ENCODE measurements at places on chromosomes 11 and 22.

DNA sequence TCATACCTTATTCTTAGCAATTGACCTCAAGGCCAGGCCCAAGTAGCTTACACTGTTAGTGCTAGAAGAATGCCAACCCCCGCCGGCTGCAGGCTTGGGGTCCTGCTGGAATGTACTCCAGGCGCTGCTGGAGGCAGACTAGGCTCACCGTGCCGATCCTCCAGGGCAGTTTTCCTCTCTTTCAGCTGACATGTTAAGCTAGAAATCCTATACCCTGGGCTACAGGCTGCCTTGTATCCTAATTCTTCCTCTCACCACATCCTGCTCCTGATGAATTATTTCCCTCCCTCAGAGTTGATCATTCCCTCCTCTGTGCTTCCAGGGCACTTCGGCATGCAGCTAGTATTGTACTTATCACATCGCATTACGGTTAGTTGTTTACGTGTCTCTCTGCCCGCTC lies 3.4 kb downstream of the SPTBN2 start:
- no peak for DNase-seq

DNA sequence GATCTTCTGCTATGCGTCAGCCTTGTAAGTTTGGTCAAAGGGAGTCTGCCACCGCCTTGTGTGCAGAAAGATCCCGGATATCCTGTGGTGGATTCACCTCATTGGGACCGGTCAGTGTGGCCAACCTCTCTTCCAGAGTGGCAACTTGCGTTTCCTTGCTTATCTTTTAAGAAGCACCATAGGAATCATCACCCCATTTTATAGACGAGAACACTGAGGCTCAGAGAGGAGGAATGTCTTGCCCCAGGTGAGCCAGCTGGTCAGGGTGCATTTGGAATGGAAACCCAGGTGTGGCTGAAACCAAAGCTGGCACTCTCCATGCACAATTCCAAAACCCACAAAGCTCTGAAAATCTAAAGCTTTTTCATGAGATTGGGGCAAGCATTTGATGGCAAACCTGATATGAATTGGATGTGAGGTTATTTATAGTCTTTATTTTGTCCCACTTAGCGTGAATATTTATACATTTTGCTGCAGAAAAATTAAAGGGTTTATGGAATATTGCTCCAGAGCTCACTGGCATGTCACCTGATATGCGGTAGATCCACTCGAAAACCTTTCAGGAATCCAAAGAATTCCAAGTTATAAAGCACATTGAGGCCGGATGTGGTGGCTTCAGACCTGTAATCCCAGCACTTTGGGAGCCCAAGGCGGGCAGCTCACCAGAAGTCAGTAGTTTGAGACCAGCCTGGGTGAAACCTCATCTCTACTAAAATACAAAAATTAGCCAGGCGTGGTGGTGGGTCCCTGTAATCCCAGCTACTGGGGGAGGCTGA lies 12.1 kb upstream of the EIF3D start:
- no peak for DNase-seq

DNA sequence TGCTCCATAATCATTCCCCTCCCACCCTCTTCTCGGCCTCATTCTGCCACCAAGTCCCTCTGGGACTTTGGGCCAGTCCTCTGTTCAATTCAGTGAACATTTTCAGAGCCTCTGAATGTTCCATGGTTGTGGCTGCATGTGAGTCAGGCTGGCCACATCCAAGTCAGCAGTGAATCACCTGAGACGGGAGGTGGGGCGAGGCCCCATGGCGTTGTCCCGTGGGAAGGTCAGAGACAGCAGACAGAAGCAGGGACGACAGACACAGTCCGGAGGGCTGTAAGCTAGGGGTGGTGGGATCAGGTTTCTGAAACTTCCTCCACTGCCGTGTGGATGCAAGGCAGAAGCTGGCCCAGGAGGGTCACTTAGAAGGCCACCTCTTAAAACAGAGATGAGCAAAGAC lies 324.8 kb downstream of the MN1 start:
- no peak for DNase-seq

GRCh38 chr22:26471522-26471921 lies 12.1 kb downstream of the HPS4 start:
- no peak for DNase-seq

DNA sequence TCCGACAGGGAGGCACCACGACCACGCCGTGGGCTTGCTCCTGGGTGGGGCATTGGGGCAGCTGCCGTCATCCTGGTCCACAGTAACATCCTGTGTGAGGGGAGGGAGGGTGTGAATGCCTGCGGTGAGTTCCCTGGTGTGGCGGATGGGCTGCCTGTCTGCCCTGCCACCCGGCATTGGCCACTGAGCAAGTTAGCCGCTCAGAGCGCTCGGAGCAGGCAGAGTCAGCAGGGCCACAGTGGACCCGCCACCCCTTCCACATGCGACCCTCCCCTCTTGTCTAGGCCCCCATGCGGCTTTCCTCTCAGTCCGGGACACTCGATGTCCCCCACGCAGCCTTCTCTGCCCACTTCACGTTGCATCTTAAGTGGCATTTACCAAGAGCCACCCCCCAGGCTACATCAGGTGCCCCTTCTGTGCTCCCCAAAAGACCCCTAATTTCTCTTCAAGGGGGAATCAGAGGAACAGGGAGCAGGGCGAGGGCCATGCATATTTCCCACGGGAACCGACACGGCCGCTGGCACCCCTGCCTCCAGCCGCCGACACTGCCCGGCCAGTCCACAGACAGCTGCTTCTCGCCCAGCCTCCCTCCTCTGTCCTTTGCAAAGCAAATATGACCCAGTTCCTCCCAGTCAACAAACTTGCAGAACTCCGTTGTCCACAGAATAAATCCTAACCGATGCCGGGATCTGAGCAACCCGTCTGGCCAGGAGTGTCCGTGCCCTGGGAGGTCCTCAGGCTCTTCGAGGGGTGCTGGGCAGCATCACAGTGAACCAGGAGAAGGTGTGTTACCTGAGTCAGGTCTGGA lies 1482.1 kb downstream of the TBC1D22A start:
- DNase-seq: no peak

DNA sequence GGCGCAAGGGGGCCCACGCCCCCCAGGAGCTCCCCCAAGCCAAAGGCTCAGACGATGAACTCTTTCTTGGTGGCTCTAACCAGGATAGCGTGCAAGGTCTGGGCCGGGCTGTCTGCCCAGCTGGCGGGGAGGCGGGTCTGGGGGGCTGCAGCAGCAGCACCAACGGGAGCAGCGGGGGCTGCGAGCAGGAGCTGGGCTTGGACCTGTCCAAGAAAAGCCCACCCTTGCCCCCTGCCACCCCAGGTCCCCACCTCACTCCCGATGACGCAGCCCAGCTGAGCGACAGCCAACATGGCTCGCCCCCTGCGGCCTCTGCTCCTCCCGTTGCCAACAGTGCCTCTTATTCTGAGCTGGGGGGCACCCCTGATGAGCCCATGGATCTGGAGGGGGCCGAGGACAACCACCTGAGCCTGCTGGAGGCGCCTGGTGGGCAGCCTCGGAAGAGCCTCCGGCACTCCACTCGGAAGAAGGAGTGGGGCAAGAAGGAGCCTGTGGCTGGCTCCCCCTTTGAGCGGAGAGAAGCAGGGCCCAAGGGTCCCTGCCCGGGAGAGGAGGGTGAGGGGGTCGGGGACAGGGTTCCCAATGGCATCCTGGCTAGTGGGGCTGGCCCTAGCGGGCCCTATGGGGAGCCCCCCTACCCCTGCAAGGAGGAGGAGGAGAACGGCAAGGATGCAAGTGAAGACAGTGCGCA lies 21.6 kb upstream of the TMEM191C start:
- no peak for DNase-seq

- DNase-seq: no peak
Measured at GRCh38 chr11:120141768-120142423, 4.0 kb upstream of the TRIM29 start.

GRCh38 chr11:35683728-35684339 lies 21.3 kb downstream of the TRIM44 start:
- no peak for DNase-seq

- DNase-seq: no peak
Measured at GRCh38 chr11:61963016-61963281, 4.5 kb downstream of the FTH1 start.

Measured in stimulated activated CD4-positive, alpha-beta T cell treated with anti-CD3 and anti-CD28 coated beads, Interleukin-12 subunit alpha, Interleukin-12 subunit beta, amount 100 ng/mL, for 24 hours (primary cell).